Endodermal cell (in vitro differentiated cells): ENCODE measurements at places on chromosomes 11 and 22.
A peak's percentile ranks its signal among the peaks of the same experiment; 100 is the strongest.

- DNase-seq, result no peak
These were observed 5.5 kb upstream of the P2RY6 start for GRCh38 chr11:73266646-73267020.

GRCh38 chr11:46295312-46296058, 18.0 kb downstream of the CREB3L1 start:
- peak; percentile 96 for DNase-seq

- no peak for DNase-seq
These were observed 19.3 kb upstream of the NUCB2 start for GRCh38 chr11:17257196-17257595.

DNA sequence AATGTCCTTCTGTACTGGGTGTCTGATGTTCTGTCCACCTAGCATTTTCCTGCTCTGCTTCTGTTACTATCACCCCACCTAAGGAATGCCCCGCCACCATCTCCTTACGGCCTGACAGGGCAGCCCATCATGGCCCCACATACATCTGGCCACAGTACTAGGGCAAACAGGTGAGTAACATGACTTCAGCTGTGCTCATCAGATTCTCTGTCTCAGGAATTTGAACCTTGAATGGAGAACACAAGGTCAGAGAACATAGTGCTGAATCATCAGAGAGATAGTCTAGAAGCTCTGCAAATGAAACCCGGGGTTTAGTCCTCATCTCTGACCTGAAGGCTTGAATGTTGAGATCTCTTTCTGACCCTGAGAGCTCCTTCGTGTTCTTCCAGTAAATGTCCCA, 32.4 kb downstream of the ZC3H12C start:
- no peak for DNase-seq

- no peak for DNase-seq
These were observed 133.9 kb downstream of the FANCF start for GRCh38 chr11:22491555-22492225.

DNA sequence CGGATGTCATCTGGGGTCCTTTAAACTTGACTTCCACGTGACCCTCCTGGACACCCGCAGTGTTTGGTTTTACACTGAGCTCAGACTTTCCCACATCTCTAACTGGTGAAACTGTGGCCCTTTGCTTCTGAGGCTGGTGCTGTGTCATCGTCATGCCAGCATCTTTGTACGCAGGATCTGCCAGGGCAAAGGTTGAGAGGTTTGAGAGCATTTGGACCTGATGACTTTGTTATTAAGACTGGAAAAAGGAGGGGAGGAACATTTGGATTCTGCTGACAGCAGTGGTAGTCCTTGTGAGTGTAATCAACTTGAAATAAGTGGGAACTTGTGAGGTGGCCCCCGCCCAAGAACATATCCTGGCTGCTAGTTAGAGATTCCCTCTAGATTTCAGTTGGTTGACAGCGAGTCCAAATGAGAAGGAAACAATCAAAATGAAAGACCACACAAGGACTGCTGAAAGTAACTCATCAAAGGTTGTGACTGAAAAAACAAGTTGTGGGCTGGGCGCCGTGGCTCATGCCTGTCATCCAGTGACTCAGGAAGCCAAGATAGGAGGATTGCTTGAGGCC, 102.5 kb downstream of the KIAA1671 start:
- DNase-seq, result no peak

- no peak for DNase-seq
These were observed 88.0 kb downstream of the ZBTB16 start for GRCh38 chr11:114147375-114148012.

GRCh38 chr11:121059605-121060004, 35.7 kb downstream of the TBCEL start:
- DNase-seq, result no peak

GRCh38 chr22:22714600-22715335, 70.4 kb downstream of the GGTLC2 start:
- DNase-seq, result no peak

GRCh38 chr11:1564535-1565172, 7.4 kb downstream of the DUSP8 start:
- peak; percentile 92 for DNase-seq

GRCh38 chr11:111654601-111655000, 52.4 kb downstream of the SIK2 start:
- DNase-seq, result no peak

DNA sequence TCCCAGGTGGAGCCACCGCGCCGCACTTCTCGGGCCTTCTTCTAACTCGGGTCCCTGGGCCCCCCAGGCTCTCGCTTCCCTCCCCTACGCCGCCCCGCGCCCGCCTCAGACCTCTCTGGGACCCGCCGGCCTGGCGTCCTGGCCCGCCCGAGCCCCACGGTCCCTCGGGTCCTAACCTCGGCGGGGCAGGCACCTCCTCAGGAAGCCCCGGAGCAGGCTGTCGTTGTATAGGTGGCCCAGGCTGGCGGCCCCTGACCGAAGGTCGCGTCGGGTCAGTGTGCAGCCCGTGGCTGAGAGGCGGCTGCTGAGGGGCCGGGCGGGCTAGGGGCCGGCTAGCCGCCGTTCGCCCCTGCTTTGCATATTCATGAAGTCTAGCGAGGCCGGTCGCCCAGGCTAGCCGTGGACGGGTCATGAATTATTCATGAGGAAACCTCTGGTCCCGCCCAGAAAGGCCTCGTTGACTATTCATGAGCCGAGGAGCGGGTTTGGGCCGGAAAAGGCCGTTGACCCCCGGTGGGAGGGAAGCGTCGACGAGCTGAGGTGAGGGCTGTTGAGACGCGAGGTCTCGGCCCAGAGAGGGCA, at the start of gene HORMAD2:
Gene HORMAD2, plus strand, starts transcription at position 513 of the 582 bp plus-strand sequence. CDS start 13,489 bp downstream, outside the sequence.
- peak; percentile 98 for DNase-seq

DNA sequence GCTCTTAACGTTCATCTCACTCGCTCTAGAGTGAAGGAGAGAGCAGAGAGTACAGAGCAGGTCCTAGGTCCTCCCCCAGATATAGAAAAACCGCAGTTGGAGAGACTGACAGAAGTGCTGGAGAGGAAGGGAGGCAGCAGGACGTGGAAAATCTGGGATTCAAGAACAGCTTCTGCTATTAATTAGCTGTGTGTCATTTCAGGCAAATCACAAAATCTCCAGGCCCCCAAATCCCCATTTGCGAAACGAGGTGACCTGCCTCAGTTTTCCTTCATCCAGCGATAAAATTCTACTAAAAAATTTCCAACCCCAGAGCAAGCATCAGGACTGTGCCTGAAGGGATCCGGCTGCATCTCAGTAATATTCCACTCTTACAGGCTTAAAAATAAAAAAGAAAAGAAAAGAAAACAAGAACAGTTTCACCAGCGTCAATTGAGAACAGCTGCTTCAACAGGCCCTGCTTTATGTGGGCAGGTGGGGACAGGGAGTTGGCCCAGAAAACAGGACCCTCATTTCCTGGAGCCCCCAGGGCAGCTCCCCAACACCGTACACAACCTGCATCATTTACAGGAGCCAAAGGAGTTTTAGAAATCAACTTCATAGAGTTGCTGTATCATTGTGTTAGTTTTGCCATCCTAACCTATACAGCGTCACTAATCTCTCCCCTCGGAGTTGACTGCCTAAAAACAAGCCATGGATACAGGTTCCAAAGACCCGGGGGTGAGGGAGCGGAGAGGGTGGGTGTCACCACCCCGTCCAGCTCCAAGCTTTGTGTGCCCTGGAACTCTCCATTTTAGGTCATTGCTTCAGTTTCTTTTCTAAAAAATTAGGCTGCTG, 2.3 kb upstream of the MALAT1 start:
- DNase-seq, result no peak

GRCh38 chr11:86244063-86244521, 461 bp upstream of the EED start:
- DNase-seq, result peak; percentile 92

DNA sequence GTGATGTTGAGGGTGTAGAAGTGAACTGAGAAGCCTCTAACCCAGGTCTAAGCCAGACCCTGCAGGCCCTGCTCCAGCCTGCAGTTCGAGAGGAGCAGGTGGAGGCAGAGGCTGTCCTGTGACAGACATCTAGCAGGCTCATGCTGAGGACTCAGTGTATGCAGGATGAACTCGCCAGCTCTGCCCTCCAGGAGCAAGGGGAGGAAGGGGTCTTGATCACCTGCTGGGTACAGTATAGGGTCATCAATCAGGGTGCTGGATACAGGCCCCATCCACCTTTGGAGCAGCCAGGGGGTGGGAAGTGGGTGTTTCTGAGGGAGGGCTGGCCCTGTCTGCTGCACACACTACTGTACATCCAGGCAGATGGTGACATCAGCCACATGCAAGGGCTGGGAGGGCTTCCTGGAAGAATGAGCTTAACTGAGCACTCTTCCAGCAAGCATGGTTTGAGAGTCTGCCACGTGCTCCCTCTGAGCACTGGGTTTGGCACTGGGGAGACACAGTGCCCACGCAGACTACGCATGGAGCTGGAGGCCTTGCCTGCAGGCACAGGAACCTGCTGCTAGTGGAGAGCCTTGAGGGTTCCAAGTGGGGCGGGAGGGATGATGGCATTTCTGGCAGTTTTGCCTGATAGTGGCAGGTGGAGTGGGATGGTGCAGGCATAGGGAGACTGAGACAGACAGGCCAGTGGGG, 9.2 kb downstream of the MAPK8IP1 start:
- no peak for DNase-seq

GRCh38 chr11:9104580-9104979, 13.2 kb upstream of the SCUBE2 start:
- no peak for DNase-seq

DNA sequence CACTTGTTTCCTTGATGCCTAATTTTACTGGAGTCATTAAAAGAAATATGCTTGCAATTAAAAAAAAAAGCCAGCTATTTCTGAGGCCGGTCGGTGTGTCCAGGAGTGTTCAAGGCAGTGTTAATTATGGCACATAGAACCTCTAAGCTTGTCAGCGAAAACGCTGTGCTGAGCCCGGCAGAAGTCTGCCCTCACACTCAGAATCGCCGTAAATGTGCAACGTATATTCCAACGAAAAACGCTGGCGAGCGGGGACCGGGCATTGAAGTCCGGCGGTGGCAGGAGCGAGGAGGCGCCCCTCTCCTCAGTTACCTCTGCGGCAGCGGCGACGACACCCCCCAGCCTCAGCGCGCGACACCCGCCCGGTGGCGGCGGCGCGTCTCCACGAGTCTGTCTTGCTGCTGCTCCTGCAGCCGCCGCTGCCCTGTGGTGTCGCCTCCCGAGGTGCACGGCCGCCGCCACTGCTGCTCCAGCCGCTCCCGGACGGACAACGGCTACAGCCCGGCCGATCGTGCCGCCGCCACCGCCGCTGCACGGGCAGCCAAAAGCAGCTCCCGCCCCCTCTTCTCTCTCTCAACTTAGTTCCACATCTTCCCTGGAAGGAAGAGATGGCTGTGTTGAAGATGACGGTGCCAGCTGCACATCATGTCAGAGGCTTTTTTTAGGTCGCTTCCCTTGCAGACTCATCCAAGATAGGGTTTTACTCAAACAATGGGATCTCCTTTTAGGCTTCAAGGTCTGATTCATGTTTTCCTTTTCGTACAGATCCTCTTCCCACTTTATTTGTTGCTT, 56.0 kb downstream of the JAM3 start:
- DNase-seq, result peak; percentile 89

GRCh38 chr11:125941619-125942611, 3.9 kb upstream of the VSIG10L2 start:
- peak; percentile 97 for DNase-seq

- no peak for DNase-seq
These were observed 370.4 kb upstream of the ANO3 start for GRCh38 chr11:25961539-25961938.

- DNase-seq, result no peak
These were observed 21.6 kb upstream of the NNMT start for GRCh38 chr11:114274637-114275036.

GRCh38 chr22:33776491-33776890, 143.8 kb downstream of the LARGE1 start:
- DNase-seq, result no peak

DNA sequence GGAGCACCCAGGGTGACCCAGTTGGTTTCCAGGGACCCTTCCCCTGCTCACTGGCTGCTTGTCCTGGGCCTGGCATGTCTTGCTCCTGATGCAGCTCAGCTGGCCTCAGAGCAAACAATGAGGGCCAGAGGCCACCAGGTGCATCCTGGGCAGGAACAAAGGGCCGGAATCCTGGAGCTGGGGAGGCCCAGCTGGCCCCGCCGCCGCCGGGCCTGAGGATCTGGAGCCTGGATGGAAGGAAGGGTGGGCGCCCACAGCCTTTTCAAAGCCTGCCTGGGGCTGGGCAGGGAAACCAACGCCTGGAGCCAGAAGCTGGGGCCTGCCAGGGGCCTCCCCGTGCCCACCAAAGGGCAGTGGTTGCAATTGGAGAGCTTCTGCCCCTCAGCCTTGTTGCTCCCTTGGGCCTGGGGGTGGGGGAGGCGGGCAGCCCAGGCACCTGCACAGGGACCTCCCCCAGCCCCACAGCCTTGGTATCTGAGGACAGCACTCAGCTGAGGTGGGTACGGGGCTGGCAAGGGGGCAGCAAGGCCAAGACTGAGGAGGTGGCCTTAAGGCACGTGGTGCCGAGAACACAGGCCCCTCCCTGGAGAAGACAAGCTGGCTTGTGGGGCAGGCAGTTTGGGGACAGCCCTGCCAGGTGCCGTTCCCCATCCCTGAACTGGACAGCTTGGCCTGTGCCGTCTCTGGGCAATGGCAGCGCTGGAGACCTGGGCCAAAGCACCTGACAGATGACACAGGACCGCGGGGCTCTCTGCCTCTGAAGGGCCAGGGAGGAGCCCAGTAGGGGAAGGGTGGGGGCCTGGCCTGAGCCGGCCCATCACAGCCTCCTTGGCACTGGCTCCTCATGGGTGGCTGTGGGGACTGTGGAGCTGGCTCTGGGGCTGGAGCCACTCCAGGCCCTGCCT, 7.1 kb upstream of the ADORA2A start:
- DNase-seq, result no peak

DNA sequence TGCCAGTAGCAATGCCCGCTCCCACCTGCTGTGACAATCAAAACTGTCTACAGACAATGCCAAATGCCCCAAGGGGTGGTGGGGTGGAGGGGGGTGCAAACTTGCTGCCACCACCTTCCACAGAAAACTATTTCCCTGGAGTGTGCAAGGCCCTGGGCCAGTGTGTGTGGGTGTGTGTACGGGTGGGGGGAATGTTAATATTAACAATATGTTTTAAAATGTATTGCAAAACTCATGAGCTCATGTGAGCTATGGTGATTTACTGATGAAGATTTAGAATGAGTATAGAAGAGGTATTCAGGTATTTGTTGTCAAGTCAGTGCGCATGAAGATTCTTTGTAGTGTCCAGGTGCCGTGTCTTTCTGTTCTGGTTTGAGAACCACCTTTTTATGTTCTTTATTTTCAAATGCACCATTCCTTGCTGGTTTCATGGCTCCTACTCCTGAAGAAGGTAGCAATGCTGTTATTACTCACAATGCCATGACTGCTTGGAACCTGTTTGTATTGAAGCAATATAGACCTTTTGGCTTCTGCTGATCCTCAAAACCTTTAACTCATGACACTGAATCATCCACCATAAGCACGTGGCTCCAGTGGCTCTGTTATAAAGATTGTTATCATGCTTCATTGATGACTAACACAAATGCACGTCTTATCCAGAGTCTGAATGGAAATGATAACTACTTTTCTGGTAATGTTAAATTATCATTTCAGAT, 29.9 kb upstream of the AQP11 start:
- no peak for DNase-seq
